ENCODE measurements at places on chromosomes 5 and 9.

DNA sequence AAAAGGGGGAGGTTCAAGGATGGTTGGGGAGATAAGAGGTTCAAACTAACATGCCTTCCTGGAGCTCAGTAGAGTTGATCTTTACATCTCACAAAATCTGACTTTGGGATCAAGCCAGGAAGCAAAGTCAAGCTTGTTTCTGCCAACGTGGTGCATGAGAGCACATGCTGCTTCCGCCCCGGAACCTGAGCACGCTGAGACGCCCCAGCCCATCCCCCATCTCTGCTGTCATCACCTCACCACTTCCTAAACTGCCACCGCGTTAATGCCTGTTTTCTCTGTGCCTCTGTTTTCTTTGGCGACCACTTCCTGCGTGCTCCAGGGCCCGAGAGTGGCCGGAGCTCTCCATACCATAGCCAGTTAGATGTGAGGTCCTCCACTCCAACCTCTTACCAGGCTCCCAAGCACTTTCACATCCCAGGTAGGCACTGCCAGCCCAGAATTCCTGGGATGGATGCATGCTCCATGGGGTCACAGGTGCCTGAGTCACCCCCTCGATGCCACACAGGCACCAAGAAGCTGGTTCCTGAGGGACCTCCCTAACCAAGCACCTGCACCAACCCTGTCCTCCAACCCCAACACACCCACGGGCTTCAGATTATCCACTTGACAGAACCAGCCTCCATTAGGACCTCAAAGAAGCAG, 31.2 kb upstream of the AFAP1L1 start:
- no peaks in the 10 kb centered on the region for H3K36me3 ChIP-seq
- H3K4me3 ChIP-seq = no peak overlapping the region
- no peaks in the 10 kb centered on the region for H3K27me3 ChIP-seq
- no peak overlapping the region for H3K27ac ChIP-seq

GRCh38 chr5:144035046-144035740, 135.3 kb downstream of the YIPF5 start:
- H3K27ac ChIP-seq = no peak overlapping the region
- H3K4me3 ChIP-seq = no peak overlapping the region
- no peak for DNase-seq
- H3K4me1 ChIP-seq = no peaks in the 10 kb centered on the region

DNA sequence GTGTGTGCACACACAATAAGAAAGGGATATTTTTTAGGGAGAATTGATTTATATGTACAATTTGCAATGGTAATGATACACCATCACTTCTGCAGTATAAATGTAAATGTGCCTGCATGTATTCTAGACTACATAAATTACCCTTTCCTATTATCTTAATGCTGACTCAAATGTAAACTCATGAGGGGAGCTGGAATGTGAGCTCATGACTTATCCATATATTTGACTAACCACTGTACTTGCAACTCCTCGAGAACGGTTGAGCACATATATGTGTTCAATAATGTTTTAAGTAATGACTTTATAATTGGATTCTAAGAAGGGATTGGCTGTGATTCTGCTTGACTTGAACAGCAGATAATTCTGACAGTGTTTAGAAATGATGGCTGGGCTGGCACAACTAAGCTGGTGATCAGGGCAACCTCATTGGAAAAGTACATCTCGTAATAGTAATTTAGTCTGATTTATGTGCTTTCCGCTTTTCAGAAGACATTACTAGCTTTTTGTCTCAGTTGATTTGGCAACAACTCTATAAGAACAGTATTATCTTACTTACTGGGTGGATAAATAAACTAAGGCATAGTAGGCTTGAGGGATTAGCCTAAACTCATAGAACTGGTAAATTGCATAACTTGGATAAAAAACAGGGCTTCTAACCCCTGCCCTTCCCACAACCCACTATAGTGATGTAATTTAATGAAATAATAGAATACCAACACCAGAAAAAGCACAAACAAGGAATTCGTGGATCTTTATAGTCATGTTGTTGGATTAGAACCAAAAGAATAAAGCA, 130.2 kb upstream of the SPEF2 start:
- H3K36me3 ChIP-seq = no peaks in the 10 kb centered on the region
- H3K4me3 ChIP-seq = no peak overlapping the region
- no peak overlapping the region for H3K27ac ChIP-seq
- no peaks in the 10 kb centered on the region for H3K4me1 ChIP-seq

- no peak overlapping the region for H3K27ac ChIP-seq
- DNase-seq = no peak
- H3K36me3 ChIP-seq = peaks cover 36% of the 10 kb centered on the region
Measured at GRCh38 chr5:141940695-141941271, 17.1 kb downstream of the DELE1 start.

- H3K4me3 ChIP-seq = peak overlapping the region; percentile 61
- H3K27me3 ChIP-seq = no peaks in the 10 kb centered on the region
- H3K36me3 ChIP-seq = peaks cover 45% of the 10 kb centered on the region
- peak overlapping the region; percentile 92 for H3K27ac ChIP-seq
Measured at GRCh38 chr9:97858393-97858713, 5.3 kb downstream of the FOXE1 start.

DNA sequence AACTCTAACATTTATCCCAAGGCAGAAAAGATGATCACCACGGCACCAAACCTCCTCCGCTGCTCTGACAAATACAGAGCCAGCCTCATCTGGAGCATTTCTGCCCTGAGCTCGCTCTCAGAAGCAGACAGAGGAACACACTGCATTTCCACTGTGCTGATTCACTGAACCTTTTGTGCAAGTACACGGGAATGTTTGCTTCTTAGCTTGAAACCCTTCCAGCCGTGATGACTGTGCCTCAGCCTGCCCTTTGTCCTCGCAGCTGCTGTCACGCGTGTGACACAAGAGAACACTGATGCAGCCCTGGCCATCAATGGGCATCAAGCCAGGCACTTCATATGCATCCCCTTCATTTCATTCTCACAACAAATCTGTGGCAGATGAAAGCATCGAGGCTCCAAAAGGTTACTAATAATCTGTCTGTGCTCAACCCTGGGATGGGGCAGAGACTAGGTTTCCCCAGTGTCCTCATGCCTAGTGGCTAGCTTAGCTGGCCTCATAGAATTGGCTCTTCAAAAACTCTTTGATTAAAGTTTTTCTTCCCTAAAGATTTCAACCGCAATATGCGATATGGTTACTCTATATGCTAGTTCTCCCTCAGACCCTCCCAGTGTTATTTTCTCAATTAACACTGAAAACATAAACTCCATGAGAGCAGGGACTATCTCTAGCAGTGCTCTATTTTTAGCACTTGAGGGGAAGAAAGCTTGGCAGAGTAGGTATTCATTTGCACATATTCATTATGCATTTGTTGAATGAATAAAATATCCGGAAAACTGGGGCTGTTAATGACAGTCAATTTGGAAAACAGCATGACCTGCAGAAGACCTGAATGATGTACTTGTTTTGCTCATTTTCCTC, 7.3 kb downstream of the CDC14B start:
- H3K27me3 ChIP-seq = no peaks in the 10 kb centered on the region
- H3K27ac ChIP-seq = peak overlapping the region; percentile 19
- H3K4me3 ChIP-seq = no peak overlapping the region
- H3K4me1 ChIP-seq = peaks cover 18% of the 10 kb centered on the region

- no peak overlapping the region for H3K4me3 ChIP-seq
- no peaks in the 10 kb centered on the region for H3K27me3 ChIP-seq
- no peaks in the 10 kb centered on the region for H3K4me1 ChIP-seq
- H3K27ac ChIP-seq = no peak overlapping the region
- DNase-seq = peak; percentile 63
- H3K36me3 ChIP-seq = no peaks in the 10 kb centered on the region
Measured at GRCh38 chr5:169873642-169874041, 106.7 kb downstream of the INSYN2B start.

- H3K4me3 ChIP-seq = no peak overlapping the region
- peaks cover 43% of the 10 kb centered on the region for H3K4me1 ChIP-seq
- no peaks in the 10 kb centered on the region for H3K27me3 ChIP-seq
- H3K36me3 ChIP-seq = no peaks in the 10 kb centered on the region
- no peak for DNase-seq
Measured at GRCh38 chr9:113879911-113880310, 3.8 kb downstream of the ZNF618 start.

GRCh38 chr5:1245905-1246576, 20.9 kb downstream of the SLC6A18 start:
- DNase-seq = no peak
- H3K4me1 ChIP-seq = no peaks in the 10 kb centered on the region
- H3K4me3 ChIP-seq = no peak overlapping the region
- H3K27me3 ChIP-seq = no peaks in the 10 kb centered on the region
- H3K36me3 ChIP-seq = no peaks in the 10 kb centered on the region

DNA sequence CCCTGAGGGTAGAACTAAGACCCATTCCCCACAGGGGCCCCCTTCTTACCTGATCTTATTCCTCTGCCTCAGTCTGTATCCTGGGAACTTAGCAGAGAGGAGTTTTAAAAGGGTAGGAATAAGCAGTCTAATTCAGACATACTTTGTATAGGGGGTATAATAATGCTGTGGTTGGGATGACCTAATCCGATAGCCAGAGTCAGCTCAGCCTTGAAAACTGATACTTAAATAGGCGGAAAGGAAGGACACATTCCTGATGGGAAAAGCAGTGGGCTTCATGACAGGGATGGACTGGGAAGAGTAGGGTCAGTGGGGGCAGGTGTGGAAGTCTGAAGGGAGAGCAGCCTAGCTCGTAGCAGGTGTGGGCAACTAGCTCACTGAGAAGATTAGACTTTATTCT, 52.2 kb upstream of the TESK1 start:
- peaks cover 27% of the 10 kb centered on the region for H3K36me3 ChIP-seq
- peaks cover 30% of the 10 kb centered on the region for H3K4me1 ChIP-seq
- H3K27me3 ChIP-seq = no peaks in the 10 kb centered on the region

- no peak overlapping the region for H3K27ac ChIP-seq
- H3K27me3 ChIP-seq = no peaks in the 10 kb centered on the region
- H3K4me1 ChIP-seq = peaks cover under 1% of the 10 kb centered on the region
- H3K4me3 ChIP-seq = no peak overlapping the region
- no peaks in the 10 kb centered on the region for H3K36me3 ChIP-seq
Measured at GRCh38 chr5:61441742-61442141, 109.7 kb downstream of the ZSWIM6 start.

DNA sequence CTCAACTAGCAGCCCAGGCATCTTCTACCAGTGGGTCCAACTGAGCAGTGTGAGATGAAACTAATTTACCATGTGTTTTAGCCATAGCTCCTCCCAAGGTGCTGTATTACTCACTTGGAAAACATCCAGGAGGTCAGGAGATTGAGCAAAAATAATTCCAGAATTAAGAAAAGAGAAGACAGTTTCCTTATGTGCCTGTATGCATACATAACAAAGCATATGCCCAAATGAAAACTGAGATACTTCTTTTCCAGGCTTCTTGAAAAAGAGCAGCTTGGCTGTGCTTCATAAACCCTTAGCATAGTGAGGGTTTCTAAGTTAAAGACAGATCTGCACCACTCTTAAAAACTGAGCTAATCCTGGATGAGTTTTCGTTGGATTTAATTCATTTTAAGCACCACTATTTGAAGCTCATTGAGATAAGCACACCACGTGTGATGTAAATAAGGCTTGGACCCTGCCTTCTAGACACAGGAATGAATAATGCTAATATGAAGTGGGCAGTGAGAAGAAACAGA, 119.4 kb downstream of the ADAMTS12 start:
- DNase-seq = no peak
- H3K27ac ChIP-seq = no peak overlapping the region
- no peaks in the 10 kb centered on the region for H3K36me3 ChIP-seq
- H3K27me3 ChIP-seq = no peaks in the 10 kb centered on the region

GRCh38 chr9:126906091-126906490, 8.5 kb upstream of the RALGPS1 start:
- no peaks in the 10 kb centered on the region for H3K27me3 ChIP-seq
- H3K4me1 ChIP-seq = no peaks in the 10 kb centered on the region
- DNase-seq = no peak
- H3K36me3 ChIP-seq = no peaks in the 10 kb centered on the region
- no peak overlapping the region for H3K27ac ChIP-seq

GRCh38 chr5:34656001-34656699, at the start of gene RAI14:
TSS of gene RAI14 (plus strand) at chr5:34656328. CDS start at chr5:34686920, 30,592 bp downstream.
- no peaks in the 10 kb centered on the region for H3K27me3 ChIP-seq
- peak within 1 kb of the TSS; percentile 83 for H3K4me3 ChIP-seq
- H3K27ac ChIP-seq = peak within 1 kb of the TSS; percentile 98
- no peaks in the 10 kb centered on the region for H3K36me3 ChIP-seq

DNA sequence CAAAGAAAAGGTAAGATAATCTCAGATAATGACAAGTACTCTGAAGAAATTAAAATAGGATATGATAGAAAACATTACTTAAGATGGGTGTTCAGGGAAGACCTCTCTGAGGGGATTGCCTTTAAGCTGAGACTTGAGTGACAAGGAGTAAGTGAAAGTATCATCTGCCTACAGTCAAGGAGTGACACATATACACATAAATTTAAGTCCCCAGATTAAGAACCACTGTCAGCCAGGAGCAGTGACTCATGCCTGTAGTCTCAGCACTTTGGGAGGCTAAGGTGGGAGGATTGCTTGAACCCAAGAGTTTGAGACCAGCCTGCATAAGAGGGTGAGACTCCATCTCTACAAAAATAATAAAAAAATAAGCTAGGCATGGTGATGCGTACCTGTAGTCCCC, 19.7 kb upstream of the ANKHD1 start:
- no peaks in the 10 kb centered on the region for H3K36me3 ChIP-seq
- H3K4me3 ChIP-seq = no peak overlapping the region
- no peak overlapping the region for H3K27ac ChIP-seq

DNA sequence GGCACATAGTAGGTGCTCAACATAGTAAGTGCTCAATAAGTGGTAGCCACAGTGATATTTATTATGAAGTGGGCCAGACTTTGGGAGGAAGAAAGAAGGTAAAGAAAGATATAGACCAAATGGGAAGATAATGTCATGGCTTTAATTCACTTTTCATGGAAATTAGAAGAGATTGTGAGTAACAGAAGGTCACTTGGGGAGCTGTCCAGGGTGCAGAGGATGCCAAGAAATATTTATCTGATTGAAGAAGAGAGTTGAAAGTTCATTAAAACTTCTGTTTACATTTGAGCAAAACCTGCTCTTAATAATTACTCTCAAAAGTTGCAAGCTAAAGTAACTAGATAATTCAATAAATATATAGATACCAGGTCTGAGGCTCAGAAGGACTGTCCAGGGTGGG, 28.3 kb upstream of the IL33 start:
- no peak overlapping the region for H3K27ac ChIP-seq
- H3K27me3 ChIP-seq = no peaks in the 10 kb centered on the region
- no peak overlapping the region for H3K4me3 ChIP-seq
- DNase-seq = no peak
- no peaks in the 10 kb centered on the region for H3K36me3 ChIP-seq

Measured in thyroid gland (tissue), 4 donors.